ENCODE measurements at places on chromosomes 5 and 9.

- no peak for DNase-seq
These were observed 78.1 kb downstream of the PHF2 start for GRCh38 chr9:93654351-93654961.

DNA sequence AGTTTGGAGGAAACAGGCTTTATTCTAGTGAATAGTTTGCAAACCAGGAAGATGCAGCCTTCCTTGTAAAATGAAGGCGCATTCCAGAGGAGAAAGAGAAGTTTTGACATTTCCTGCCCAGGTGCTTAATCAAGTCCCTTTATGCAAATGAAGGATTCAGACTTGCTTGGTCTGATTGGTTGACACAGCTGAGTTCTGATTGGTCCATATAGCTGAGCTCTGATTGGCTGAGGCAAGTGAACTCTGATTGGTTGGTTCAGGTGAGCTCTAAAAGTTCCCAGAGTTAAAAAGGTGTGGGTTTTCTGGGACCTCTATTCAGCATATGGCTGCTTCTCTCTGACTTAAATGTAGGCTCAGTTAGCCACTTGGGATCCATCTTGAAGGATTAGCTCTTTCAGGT is 151.0 kb downstream of the CACNA1B start:
- no peak for DNase-seq

DNA sequence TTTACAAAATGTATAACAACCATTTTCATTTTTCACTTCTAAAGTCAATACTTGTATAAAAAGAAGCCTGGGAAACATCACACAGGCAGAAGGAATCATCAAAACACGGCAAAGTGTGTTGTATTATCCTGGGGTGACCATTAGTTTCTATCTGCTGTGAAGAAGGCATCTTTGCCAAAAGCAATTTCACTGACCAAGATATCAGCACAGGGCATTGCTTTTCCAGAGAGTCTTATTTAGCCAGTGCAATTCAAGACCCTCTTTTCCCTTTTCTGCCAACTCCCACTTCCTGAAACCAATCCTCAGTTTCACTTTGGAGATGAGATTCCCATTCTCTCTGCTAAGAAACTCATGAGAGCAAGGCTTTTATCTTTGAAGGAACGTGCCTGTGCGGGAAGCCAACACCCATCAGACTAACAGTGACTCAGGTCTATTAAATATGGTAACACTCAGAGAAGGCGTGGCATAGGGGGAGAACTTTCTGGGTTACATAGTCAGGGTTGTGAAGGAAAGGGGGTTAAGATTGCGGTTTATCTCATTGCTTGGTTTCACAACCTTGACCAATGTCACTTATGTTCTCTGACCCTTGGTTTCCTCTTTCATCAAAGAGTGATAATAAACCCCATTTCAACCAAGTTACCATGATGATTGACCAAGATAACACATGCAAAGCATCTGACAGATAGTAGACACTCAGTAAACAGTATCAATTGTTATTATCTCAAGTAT is 666.9 kb upstream of the KLF4 start:
- DNase-seq, result no peak

- DNase-seq, result no peak
These were observed 42.0 kb downstream of the FBXO38 start for GRCh38 chr5:148425808-148426207.

DNA sequence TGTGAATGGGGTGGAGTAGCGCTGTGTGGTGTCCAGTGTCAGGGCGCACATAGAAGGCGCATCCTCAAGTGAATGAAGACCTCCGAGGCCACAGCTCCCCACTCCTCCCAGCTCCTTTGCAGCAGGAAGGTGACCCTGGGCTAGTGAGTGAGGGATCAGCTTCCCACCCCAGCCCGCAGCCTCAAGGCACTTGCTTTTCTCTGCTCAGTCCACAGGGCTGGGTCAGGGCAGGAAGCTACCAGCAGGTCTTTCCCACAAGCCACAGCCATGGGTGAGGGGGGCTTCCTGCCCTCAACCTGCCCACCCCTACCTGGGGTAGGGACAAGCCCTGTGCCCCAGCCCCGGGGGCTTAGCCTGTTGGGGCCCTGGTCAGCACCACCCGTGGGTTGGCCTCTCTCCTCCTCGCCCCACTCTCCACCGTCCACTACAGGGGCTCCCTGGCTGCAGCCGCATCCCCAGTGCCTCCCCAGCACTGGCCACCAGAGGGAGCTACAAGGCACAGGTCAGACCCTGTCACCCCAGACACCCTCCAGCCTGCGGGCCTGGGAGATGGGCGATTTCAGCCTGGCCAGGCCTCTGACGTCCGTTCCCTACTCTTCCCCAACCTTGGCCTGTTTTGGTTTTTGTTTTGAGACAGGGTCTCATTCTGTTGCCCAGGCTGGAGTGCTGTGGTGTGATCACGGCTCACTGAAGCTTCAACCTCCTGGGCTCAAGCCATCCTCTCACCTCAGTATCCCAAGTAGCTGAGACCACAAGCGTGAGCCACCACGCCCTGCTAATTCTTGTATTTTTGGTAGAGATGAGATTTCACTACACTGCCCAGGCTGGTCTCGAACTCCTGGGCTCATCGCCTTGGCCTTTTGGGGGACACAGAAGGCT is 1.3 kb upstream of the ABCA2 start:
- DNase-seq, result peak; percentile 64

DNA sequence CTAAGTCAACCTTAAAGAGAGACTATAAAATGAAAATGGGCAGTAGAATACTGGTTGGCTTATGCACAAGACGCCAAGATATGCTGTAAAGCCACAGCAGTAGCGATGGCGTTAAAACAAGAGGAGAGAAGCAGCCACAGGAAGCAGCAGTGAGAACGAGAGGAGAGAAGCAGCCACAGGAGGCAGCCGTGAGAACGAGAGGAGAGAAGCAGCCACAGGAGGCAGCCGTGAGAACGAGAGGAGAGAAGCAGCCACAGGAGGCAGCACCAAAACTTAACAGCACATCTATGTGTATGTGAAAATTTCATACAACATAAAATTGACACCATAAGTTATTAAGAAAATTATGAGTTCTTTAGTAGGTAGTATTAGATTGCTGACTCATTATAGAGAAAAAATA is 2318.6 kb upstream of the ACO1 start:
- DNase-seq, result no peak

- no peak for DNase-seq
These were observed 22.0 kb upstream of the ARHGAP26 start for GRCh38 chr5:142748132-142748531.

DNA sequence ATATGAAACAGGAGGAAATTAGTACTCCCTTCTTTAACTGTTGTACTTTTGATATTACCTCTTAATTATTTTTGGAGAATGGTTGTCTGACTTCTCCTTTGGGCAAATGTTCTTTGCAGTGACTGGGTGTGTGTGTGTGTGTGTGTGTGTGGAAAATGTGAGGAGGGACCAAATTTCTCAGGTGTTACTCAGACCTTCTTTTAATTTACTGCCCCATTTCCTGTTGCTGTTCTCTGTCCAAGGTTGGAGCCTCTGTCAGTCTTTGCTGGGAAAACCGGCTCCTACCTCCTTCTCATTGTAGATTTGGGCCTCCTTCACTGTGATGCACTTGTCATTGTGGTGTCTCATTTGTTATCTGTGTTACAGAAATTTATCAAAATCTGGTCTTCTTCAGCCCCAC is 68.4 kb downstream of the PBX3 start:
- DNase-seq, result no peak

DNA sequence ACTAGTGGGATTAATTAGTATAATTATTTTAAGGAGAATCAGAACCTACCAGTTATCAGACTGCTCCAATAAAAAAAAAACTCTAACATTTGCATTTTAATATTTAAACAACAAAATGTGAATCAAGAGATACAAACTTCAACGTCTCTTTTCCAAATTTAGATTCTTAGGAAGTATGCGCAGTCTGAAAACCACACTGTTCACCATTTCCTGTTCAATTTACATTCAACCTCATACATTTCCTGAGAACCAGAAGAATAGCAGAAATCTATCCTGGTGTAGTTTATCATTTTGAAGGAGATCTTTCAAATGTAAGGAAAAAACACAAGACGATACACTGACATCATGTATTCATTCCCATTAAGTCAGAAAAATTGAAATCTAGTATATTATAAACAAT is 869.2 kb downstream of the EFNA5 start:
- DNase-seq, result no peak

GRCh38 chr9:90808890-90809685 is 7.5 kb downstream of the SYK start:
- no peak for DNase-seq

- no peak for DNase-seq
These were observed 2.0 kb upstream of the URM1 start for GRCh38 chr9:128369024-128369706.

DNA sequence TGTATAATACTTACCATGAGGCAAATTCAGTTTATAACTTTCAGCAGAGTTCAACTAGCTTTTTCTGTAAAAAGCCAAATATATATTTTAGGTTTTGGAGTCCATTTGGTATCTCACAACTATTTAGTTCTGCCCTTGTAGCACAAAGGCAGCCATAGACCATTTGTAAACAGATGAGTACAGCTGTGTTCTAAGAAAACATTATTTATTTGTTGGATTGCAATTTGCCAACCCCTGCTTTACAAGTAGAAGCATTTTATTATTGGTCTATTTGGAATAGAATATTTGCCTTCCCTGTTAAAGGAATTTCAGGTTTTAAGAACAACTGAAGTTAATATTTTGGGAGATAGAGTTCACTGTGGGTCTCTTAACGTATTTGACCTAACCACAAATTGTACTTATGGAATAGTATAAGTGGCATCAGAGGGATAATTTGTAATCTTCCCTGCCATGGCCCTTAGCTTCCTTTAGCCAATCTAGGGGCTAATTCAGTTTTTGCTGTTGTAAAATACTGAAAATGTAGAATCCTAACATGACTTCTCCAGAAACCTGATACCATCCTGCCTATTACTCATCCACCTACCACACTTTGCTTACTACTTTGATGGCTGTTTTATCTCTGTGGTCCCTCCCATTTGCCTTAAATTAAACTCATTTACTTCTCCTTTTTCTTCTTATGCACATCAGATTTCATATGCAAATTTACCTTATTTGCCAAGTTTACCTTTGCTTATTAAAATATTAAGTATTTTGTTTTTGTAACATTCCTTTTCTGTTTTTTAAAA is 109.2 kb downstream of the DMXL1 start:
- DNase-seq, result no peak

DNA sequence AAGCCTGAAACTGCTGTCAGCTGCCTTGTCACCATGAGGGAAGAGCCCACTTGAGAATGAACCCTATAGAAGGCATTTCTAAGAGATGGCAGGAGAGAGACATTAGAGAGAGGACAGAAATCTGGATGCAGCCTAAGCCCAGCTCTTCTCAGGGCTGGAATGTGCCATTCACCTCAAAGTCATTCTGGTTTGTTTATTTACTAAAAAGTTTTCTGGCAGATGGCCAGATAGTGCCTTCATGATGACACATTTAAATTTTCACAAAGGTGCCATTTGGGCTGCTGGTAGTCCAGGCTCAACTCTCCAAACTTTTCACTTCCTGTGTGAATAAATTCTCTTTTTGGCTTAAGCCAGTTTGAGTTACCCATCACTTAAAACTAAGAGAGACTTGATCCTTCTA is 144.6 kb upstream of the ZNF366 start:
- no peak for DNase-seq

DNA sequence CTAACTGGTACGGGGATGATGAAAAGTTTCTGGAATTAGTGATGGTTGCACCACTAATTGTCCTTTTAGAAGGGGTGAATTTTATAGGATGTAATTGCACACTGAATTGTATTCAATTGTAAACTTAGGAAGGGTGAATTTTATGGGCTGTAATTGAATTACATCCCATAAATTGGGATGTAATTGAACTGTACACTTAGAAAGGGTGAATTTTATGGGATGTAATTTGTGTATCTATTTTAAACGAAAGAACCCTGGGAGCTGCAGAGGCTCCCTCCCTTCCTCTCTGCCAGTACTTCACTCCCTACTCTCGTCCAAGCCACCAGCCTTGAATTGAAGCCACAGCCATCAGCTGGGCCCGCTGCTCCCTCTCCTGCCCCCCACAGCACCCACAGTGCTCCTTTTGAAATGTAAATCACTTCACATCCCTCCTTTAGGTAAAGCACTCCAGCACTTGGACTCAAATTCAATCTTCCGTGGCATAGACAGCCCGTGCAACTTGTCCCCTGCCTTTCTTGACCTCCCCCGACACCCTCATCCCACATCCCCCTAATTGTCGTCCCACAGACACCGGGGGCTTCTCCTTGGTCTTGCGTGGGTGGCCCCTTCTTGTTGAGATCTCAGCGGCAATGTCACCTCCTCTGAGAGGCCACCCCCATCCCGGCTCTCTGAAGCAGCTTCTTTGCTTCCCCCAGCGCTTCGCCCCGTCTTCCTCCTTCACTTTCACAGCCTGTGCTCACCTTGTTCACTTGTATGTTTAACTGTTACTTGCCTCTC is 84.2 kb upstream of the HRH2 start:
- no peak for DNase-seq

DNA sequence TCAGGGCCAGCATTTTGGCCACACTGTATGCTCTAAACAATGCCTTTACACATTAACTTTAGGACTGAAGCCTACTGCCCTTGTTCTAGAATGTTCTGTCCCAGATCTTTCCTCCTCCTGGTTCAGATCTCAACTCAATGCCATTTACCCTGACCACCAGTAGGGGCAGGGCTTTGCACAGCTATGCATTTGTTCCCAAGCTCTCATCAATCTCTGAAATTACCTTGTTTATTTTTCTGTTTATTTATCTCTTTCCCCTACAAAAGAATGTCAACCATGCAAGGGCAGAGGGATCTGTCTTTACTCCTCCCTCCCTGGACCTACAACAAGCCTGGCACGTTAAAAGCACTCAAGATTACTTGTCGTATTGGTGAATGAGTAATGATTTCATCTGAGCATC is 612.9 kb downstream of the BNC2 start:
- no peak for DNase-seq

- no peak for DNase-seq
These were observed 77.6 kb downstream of the PLAC8L1 start for GRCh38 chr5:146027751-146028150.

DNA sequence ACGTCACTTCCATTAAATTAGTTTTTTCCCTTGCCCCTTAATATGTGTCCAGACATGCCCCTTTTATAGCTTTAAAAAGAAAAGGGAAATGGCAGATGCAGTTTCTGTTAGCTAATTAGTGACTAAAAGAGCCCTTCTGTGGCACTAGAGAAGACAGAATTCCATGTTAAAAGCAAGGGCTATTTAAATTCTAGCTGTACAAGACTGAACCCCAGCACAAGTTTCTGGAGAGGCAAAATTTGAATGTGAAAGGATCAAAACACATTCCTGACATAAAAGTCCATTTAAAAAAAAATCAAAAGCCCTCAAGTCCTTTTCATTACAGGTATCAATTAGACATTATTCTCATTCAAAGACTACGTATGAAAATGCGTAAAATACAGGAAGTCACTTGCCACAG is 78.7 kb downstream of the HAPLN1 start:
- DNase-seq, result no peak

DNA sequence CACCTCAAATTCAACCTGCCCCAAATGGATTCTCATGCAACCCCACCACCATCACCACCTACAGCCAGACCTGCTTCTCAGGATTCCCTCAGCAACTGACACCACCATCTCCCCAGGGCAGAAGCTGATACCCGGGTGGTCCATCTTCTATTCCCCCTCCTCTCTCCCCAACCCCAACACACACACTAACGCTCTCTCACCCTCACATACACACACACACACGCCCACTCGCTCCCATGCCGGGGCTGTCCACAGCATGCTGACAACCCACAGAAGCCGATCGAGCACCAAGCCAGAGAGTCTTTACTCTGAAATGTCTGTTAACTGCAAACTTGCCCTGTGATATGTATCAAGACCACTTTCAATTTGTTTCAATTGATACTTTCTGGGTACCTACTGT is 28.4 kb downstream of the B4GALT1 start:
- no peak for DNase-seq

- DNase-seq, result no peak
These were observed 60.7 kb downstream of the SLC1A1 start for GRCh38 chr9:4550777-4551484.
